ENCODE measurements at places on chromosomes 2 and 18.

DNA sequence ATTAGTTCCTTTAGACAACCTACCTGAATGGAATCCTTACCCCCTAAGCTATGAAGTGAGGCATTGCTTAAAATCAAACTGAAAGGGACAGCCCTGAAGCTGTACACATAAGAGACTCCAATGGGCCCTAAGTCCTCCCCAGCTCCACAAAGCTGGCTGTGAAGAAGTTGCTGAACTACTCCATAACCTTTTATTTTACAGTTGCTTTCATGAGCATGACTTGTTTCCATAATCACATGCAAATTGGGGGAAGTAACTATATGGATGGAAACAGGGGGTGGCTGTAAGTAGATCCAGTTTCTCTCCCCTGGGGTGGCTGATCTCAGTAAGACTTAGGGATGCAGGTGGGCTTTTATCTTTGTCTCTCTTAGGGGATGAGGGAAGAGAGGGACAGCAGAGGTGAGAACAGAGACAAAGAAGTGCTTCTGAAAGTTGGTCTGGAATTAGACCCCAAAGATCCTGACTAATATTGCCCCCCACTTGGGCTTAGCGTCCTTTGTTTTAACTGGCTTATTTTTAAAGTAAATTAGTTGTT lies 5.5 kb downstream of the FZD5 start:
- no peak for DNase-seq

GRCh38 chr2:85838181-85838580 lies 50.6 kb downstream of the ST3GAL5 start:
- no peak for DNase-seq

DNA sequence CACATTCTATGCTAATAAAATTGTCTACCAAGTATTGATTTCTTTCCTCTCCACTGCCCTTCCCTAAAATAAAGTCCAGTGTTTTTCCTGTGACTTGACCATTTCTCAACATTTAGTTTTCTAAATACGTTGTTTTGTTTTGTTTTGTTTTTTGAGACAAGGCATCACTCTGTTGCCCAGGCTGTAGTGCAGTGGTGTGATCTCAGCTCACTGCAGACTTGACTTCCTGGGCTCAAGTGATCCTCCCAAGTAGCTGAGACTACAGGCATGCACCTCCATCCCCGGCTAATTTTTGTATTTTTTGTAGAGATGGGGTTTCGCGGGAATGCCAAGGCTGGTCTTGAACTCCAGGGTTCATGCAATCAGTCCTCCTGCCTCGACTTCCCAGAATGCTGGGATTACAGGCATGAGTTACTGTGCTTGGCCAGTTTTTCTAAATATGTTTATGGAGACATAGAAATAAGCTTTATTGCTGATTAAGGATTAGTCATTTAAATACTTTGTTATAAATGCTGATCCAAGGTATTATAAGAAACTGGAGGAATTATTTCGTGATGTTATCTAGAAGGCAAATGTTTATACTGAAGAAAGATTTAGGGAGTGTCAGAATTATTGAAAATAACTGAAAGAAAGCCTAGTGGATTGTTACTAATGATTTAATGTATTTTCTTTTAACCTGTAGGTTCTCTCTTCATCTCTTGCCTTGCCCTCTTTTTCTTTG lies 5.7 kb upstream of the HTR2B start:
- DNase-seq, result no peak

DNA sequence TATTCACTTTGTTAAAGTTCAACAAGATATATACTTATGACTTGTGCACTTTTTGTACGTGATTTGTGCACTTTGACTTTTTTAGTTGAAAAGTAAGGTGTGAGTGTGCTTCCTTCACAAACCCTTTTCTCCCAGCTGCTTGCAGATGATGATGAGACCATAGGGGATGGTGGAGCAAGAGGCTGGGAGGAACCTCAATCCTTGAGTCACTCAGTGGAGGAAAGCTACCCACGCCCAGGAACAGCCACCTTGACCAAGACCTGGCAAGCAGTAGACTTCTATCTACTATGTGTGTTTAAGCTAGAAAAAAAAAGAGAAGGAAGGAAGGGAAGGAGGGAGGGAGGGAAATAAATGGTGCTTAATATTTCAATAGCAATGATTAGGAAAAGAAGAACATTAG lies 25.2 kb upstream of the TAF1B start:
- no peak for DNase-seq

GRCh38 chr2:29894822-29895614 lies 26.4 kb downstream of the ALK start:
- DNase-seq, result no peak

GRCh38 chr2:237648016-237648381 lies 20.6 kb downstream of the LRRFIP1 start:
- DNase-seq, result no peak

DNA sequence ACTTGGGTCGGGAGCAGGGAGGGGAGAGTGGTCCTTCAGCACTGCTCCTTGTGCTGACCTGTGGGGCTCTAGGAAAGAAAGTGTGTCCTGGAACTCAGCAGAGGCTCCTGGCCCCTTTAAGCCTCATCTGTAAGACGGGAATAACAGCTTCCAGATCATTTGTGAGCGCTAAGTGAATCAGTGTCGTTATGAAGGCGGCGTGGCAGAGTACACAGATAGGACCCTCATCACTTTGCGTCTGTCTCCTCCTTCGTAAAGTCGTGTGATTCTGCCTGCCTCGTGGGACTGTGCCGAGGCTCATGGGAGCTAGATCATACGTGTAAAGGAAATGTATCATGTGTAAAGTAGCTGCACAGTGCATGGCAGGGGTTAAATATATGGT lies 18.6 kb downstream of the COLEC11 start:
- no peak for DNase-seq

DNA sequence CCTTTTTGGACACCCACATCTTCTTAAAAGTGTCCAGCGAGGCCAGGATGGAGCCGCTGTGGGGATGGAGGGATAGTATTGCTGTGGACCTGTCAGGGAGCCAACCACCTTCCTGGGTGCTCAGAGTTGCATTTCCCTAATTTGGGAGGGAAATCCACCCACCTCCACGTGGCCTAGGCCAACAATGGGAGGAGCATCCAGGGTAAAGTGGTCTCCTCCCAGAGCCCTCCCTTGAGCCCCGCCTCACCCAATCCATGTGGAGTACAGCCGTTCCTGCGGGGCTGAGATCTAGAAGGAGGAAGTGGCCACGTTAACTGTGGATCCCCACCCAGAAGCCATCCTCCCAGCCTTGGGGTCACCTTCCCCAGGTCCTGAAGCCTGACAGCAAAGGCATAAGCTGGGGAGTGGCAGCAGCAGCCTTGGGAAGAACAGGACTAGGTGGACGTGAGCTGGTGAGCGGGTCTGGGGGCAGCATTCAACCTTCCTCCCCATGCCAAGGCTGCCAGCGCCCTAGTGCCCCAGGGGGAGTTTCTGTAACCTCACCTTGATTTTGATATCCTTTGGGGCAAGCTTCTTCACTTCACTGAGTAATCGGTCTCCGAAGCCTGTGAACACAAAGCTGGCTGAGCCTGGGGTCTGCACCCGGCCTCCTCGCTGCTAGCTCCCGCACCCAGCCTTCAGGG lies 6.8 kb downstream of the ACTR1B start:
- DNase-seq, result no peak

DNA sequence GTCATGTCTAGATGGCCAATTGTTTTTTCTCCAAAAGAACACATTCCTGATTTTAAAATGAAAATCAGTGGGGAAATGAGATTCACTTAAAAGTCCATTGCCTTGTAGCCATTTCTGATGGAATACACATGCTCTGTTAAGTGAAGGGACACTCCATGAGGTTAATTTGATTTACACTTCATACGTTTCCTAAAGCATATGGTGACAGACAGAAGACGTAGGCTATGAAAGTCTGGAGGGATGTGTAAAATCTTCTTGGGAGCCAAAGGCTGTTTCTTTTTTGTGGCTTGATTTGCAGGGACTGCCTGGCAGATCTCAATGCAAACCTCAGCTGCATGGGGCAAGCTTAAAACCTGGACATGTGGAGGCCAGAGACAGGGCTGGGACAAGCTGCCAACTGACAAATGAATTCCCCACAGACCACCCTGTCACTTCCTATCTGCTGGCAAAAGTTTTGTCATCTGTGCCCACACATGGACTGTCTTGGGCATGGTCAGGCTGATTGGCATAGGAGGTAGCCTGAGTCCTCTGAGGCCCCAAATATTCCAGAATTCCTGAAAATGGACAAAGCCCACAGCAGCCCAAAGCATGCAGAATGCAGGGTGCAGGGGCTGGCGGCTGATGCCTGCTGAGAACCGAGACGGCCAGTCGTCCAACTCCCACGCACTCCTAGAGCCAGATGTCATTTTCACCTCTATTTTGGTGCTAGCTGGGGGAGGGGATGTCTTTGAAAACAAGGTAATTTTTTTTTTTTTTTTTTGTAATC lies 73.9 kb downstream of the SDC1 start:
- DNase-seq, result no peak

DNA sequence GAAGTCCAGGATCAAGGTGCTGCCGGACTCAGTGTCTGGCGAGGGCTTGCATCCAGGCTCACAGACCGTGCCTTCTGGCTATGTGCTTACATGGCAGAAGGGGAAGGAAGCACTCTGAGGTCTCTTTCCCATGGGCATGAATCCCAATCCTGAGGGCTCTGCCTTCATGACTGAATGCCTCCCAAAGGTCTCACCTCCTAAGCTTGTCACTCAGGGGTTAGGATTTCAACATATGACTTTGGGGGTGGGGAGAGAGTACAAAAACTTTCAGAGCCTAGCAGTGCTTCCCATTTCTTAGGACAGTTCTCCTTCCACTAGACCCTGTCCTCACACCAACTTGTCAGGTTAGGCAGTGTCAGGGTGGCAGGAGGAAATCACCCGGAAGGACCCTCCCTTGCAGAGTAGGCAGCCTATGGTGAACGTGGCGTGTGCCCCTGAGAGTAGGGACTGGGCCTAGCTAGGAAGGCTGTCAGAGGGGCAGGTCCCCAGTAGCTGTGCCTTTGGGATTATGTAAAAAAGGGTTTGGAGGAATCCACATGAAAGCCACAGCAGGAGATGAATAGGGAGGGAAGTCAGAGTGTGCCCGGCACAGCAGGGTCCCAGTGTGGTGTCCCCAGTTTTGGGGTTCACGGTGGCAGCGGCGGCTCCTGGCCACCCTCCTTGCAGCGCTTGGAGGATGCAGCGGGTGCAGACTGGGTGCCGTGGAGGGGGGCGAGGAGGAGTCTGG lies 233.3 kb downstream of the LDLRAD4 start:
- no peak for DNase-seq

Measured in activated CD8-positive, alpha-beta memory T cell treated with anti-CD3 and anti-CD28 coated beads, Interleukin-2, amount 50 U/mL, for 4 hours (primary cell).